AG08396 (cell line): ENCODE measurements at places on chromosomes 5 and 9.

DNA sequence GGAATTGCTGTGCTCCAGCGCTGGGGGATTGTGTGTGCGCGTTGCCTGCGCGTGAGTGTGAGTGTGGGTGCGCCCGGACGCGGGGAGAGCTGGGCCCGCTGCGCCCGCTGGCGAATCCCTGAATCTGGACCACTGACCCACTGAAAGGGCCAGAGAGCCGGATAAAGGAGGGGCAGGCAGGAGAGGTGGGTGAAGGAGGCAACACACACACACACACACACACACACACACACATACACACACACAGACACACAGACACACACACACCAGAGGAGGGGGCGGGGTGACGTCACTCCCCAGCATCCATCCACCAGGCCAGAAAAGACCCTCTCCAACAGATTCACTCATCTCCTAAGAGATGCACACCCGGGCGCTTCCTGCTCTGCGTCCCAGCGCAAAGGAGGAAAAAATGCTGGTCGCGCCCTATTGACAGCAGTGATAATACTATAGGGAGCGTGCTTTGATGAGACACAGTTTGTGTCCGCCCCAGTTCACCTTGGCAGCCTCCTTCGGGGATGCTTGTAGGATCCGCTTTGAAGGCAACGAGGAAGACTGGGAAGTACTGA lies 1059.1 kb upstream of the DMAC1 start:
- DNase-seq: no peak

- no peak for DNase-seq
Measured at GRCh38 chr9:96040591-96041461, 165.3 kb downstream of the ERCC6L2 start.

DNA sequence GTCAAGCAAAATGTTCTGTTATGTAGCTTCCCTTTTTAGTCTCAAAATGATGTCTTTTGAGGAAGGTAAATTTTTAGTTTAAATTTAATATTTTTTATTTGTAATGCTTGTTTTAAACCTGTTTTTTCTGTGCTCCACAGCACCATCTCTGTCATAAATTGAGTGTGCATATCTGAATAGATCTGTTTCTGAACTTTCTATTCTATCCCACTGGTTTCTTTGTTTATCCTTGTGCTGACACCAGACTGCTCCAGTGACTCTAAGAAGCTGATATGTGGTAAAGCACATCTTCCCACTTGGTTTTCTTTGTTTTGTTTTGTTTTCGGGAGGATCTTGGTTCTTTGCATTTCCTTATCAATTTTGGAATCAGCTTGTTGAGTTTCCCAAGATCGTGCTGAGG lies 7.1 kb upstream of the RNF145 start:
- no peak for DNase-seq

DNA sequence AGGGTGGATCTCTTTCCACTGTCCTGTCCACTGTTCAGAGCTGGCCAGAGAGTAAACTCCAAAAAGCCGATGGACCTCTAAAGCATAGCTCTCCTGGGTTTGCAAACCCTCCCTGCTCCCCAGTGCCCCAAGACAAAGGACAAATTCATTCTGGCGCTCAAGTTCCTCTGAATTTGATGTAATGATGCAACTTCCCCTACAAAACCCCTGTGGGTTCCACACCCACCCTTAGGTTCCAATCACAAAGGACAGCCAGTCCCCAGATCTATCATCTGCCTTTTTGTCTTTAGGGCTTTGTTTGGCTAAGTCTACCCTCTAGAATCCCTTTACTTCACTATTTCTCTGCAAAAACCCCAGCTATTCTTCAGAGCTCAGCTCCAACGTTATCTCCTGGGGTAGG lies 57.4 kb upstream of the SLC25A51 start:
- no peak for DNase-seq

GRCh38 chr5:11384441-11385250 lies 519.6 kb downstream of the CTNND2 start:
- no peak for DNase-seq

DNA sequence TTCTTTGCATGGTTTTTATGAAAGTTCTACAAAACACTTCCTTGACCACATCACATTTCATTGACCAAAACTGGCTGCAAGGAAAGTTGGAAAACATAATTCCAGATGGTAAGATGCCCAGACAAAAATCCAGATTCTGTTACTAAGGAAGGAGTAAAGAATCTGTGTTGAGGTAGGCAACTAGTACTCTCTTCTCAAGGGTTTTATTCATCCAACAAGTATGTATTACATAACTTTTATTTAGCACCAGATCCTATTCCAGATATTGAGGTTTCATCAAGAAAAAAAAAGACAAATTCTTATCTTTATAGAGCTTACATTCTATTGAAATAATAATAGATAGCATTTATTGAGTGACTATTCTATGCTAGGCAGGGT lies 43.2 kb upstream of the UGCG start:
- DNase-seq: no peak

DNA sequence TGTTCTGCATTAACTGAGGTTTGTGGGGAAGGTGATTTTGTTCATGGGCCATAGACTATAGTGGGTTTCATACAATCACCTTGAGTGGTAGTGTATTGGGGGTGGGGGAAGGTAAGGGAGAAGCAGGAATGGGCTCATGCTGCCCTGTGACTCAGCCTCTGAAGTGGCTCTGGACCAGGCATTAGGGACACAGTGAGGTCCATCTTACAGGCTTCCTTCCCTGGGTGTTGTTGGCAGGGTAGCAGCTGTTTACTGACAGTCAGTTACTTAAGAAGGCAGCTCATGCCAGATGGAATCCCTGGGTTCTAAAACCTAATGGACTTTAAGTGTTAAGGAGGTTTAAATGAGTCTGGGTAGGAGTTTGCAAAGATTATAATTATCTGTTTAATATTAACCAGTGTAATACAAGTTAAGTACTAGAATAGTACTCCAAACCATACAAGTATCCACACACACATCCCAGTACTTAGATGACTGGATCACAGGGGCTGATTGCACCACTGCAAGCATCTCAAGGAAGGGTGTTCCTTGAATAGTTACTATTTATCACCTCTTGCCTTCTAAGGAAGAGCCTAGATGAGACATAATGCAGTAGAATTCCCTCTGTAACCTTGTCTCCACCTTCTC lies 59.3 kb downstream of the CAST start:
- peak; percentile 28 for DNase-seq

DNA sequence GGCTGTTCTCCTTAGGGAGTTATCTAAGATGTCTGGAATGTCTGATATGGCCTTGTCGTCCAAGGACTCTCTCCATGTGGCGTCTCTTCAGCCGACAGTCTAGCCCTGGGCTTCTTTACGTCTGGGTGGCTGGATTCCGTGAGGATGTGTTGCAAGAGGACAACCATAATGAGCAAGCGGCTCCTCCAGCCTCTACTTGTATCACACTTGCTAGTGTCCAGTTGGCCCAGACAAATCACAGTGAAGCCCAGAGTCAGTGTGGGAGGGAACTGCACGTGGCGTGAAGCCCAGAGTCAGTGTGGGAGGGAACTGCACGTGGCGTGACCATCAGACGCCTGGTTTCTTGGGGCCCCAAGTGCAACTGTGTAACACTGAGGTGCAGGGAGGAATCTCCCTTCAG lies 61.1 kb downstream of the COL23A1 start:
- no peak for DNase-seq

- DNase-seq: no peak
Measured at GRCh38 chr9:85045271-85045670, 375.7 kb downstream of the NTRK2 start.
